Glutamatergic neuron (in vitro differentiated cells): ENCODE measurements at places on chromosomes 1 and 21.

DNA sequence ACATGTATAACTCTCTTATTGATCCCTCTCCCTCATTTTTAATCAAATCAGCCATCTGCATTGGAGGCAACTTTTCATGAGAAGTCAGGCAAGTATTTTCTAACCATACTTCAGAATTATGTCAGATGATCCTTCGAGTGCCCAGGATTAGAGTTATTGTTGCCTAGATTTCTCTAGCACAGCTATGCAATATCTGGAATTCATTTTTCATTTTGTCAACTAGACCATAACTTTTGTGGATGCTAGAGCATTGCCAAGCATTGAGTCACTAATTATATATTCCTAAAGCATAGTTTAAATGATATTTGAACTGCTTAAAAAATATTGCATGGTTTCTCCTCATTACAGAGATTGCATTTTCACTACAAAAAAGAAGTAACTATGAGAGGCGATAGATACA lies 21.2 kb downstream of the HFM1 start:
- no peak for DNase-seq

GRCh38 chr1:119285482-119285881 lies 83.1 kb upstream of the HAO2 start:
- no peak for DNase-seq

DNA sequence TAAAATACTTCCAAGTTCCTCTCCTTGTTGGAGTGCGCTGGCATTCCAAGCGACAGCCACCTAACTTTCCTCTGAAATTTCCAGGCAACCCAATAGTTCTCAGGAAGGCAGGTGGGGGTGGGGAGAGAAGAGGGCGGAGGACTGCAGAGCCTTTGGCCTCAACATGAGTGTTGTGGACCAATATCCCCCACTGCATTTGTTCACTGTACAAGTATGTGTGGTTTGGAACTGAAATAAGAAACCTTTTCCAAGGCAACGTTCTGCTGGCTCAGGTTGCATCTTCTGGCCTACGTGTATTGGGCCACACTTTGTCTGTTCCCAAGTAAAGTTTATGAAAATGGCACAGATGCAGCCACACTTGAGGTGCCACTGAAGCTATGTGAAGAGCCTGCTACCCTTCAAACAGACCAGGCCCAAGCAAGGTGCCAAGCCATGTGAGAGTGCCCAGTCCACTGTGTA lies 153.4 kb downstream of the DHRS3 start:
- no peak for DNase-seq

- no peak for DNase-seq
Measured at GRCh38 chr1:41500378-41500777, 15.9 kb upstream of the EDN2 start.

DNA sequence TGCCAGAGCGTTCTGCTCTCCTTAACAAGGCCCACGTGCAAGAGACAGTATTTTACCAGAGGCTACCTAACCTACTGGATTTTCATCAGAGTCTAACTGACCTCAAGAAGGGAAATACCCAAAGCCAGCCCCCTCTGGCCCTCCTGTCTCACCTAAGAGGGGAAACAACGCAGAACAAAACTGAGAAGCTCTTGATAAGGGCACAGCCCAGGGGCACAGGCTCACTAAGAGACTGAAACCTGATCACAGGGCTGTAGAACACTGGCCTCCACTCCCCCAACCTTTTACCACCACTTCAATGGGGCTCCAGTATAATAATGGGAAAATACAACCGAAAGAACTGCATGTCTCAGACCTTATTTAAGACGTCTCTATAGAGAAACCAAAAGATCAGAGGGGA lies 449.5 kb upstream of the CAMK1G start:
- no peak for DNase-seq

GRCh38 chr1:110798691-110799256 lies 74.2 kb upstream of the CD53 start:
- peak; percentile 35 for DNase-seq

DNA sequence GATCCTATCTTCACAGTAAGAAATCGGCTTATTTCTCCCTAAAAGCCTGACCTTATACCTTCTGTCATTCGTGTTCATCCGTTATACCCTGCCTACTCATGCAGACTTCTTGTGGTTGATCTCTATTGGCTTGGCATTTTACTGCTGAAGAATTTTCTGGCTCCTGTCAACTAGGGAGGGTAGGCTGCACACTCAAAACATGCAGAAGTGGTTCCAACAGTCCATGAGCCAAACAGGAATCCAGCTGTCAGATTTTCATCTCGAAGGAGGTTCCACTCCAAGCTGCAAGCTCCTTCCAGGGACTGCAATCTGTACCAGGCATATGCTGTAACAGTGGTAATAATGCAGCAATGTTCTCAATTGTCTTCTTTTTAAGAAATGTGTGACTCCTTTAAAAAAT lies 10.1 kb downstream of the DNAJC11 start:
- DNase-seq: no peak

DNA sequence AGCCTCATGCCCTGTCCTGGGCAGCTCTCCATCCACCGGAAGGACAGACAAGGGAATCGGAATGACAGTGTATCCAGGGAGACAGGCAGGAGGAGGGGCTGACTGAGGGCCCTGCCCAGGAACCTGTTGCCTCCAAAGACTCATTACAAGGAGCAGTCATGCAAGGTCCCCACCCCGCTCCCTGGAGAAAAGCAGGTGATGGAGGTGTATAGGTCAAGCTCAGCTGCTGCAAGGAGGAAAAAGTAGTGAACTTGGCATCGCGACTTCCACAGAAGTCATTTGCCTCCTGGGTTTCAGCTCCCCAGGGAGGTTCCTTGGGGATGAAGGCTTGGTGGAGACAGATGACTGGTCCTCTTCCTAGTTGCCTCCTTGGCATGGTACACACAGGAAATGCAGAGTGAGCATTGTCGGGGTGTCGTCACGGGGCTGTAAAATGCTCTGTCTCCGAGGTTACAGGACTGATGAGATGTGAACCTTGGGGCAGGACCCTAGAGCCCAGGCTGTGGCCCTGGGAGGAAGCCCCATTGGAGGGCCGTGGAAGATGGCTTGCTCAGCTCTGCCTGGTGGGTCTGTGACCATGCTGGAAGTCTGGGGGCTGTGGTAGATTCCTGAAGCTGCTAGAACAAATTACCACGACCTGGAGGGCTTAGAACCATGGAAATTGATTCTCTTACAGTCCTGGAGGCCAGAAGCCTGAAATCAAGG lies 219.6 kb upstream of the C1orf174 start:
- no peak for DNase-seq

DNA sequence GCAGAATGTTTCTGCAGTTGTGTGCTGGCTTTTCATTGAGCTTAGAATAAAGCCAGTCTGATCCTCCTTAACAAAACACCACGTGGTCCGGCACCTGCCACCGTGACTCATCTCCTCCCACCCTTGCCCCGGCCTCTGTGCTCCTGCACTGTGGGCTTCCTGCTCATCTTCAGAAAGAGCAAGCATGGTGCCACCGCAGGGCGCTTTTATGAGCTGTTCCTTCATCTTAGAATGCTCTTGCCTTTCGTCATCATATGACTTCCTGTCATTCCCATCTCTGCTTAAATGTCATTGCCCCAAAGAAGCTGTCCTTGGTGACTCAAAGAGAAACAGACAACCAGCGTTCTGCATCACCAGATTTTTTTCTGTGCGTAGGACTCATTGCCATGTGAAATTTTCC lies 117.8 kb downstream of the HHAT start:
- no peak for DNase-seq

GRCh38 chr1:96185181-96185580 lies 536.4 kb upstream of the PTBP2 start:
- DNase-seq: no peak
